CD8-positive, alpha-beta T cell (primary cell): ENCODE measurements at places on chromosomes 13 and 19.

GRCh38 chr13:29993196-29993595 lies 142.8 kb upstream of the UBL3 start:
- no peak for DNase-seq

DNA sequence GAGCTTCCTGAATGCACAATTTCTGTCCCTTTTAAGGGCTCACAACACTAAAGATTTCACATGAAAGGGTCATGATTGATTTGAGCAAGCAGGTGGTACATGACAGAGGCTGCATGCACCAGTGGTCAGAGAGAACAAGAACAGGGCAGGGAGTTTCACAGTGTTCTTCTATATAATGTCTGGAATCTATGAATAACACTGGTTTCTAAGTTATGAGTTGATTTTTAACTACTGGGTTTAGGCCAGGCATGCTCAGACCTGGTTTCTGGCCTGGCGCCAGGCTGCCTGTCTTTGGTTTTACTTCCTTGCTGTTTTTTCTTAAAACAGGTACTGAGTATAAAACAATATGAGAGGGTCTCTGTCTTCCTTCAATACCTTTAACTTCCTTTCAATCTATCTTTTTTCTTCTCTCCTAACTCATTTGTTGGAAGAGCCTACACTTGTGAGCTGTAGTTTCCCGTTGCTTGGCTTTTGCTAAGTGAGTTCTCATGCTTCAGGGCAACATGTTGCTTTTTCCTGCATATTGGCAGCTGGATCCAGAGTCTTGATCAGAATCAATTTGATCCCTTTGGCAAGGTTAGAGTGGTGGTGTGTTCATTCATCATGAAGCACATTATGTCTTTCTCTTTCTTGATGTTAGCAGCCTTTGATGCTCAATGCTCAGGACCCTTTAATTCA lies 38.5 kb upstream of the FGF14 start:
- no peak for DNase-seq

DNA sequence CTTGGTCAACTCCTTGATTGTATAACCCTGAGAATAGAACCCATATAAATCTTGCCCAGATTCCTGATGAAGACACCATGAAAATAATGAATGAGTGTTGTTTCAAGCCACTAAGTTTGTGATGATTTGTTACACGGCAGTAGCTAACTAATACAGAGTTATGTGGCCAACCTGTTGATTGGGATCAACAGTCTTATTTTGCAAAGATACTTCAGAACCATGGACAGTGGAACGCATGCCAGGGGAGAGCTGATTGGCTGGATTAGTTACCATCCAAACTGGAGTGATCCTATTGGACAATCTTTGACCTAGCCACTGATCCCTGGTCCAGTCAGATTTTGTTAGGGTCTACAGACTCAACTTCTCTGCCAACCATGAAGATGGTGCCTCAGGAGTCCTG lies 26.6 kb downstream of the CD70 start:
- DNase-seq, result no peak

- DNase-seq, result no peak
Observed at GRCh38 chr13:97851269-97851668, 102.2 kb upstream of the IPO5 start.

GRCh38 chr13:100980171-100980570 lies 305.6 kb upstream of the TMTC4 start:
- DNase-seq, result no peak

GRCh38 chr13:79194272-79194671 lies 211.8 kb downstream of the RBM26 start:
- peak; percentile 3 for DNase-seq

DNA sequence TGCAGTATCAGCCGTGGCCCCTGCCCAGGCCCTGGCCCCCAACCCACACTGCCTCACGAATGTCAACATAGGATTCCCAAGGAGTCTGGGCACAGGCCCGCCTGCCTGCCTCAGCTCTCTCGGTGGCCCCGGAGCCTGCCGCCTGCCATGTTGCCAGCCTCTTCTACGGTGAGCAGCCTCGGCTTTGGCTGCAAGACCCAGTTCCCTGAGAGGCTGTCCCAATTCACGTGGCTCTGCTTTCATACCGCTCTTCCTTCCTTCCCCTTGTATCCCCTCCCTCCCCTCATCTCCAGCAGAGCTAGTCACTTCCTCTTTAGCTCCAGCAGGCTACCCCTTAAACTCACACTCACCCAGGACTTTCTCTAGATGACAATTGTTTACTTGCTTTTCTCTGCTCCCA lies 42.7 kb downstream of the SERP2 start:
- no peak for DNase-seq

DNA sequence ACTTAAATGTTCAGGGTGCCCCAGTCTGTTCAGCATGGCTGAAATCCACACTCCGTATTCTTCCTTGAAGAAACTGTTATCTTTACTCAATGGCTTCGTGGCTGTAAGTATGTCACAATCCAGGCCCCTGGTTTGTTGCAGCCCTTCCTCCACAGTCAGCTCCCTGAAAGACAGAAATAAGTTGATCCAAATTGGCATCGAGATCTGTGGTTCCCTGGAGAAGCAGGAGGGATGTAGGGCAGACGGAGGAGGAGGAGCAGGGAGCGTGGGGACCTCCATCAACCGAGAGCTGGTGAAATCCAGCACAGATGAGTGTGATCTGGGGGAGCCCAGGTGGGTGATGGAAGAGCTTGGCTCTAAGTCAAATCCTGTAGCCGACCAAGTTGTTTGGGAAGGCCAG lies 304 bp downstream of the TSPAN16 start:
- no peak for DNase-seq

- no peak for DNase-seq
Observed at GRCh38 chr13:104204177-104204576, 1138.0 kb upstream of the SLC10A2 start.

DNA sequence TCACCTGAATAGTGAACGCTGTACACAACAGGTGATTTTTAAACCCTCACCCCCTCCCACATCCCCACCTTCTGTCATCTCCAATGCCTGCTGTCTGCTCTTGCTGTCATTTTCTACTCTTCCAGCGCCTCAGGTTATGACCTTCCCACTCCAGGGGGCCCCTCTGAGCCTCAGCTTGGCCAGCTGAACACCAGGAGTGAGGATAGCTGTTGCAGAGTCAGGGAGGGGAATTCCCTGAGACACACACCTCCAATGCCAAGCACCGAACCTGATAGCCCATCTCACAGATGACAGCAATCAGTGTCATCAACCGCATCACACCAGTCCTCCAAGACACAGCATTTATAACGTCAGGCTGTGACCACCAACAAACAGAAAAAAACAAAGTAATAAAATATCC lies 193.5 kb downstream of the ZNF536 start:
- no peak for DNase-seq

DNA sequence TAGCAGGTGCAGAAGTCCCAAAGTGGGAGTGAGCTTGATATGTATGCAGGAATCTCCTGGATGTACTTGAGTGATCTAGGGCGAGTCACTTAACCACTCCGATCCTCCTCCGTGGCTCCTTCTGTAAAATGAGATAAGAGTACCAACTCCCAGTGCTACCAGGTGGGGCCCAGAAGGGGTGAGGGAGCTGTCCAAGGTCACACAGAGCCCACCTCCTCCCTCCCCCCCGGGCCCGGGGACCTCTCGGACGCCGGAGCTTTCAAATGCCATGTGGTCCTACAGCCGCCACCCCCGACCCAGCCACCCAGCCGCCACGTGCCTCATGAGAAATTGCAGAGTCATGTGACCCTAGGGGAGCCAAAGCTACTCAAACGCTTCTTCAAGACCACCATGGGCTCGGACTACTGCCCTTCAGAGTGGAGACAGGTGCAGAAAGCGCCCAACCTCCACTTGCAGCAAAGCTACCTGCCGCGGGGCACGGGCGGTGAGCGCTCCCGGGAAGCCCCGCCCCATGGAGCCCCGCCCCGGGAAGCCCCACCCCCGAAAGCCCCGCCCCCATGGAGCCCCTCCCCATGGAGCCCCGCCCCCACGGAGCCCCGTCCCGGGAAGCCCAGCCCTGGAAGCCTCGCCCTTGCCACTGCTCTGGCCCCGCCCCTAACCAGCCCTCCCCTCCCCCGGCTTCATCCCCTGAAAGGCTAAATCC lies 10.1 kb upstream of the ZNF358 start:
- DNase-seq, result no peak

DNA sequence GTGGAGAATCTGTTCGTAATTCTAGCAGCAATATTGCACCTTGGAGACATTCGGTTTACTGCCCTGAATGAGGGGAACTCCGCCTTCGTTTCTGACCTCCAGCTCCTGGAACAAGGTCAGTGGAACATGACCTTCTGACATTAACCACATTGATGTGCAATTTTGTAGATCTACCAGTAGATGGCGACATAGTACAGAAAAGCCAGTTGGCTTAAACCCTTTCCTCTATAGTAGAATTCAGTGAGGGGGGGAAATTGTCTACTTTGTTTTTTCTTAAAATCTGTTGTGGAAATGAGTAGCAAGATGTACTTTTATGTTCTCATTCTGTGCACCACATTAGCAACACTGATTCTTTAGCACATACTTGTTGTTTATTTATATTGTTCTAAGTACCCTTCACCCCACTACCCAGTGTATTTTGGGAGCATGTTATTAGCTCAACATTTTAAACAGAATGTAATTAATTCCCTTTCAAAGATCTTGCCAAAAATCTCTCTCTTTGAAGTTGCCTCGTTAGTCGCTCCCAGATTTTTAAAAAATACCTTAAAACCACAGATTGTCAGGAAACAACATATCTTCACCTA lies 332.2 kb downstream of the MYO16 start:
- peak; percentile 16 for DNase-seq

- no peak for DNase-seq
Observed at GRCh38 chr13:50599927-50600326, 243.6 kb downstream of the DLEU7 start.

DNA sequence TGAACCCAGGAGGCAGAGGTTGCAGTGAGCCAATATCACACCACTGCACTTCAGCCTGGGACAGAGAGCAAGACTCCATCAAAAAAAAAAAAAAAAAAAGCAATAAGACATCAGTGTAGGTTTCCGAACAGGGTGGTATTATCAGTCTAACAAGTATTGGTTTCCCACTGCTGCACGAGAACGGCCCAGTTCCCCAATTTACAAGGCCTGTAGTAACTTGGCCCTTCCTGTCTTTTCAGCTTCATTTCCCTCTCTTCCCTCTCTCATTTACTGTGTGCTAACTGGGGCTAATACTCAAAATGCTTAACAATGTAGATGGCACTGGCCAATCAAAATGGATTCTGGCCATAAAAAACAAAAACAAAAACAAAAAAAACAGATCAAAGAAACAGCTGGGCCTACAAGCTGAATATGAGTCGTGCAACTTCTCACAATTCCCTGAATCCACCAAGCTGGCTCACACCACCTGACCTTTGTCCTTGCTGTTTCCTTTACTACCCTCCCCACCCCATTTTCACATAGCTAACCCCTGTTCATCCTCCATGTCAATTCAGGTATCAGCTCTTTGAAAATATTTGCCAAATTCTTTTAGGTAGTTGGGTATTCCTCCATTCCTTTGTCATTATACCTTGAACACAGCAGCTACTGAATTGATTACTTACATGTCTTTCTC lies 2.4 kb downstream of the TEX101 start:
- DNase-seq, result no peak

DNA sequence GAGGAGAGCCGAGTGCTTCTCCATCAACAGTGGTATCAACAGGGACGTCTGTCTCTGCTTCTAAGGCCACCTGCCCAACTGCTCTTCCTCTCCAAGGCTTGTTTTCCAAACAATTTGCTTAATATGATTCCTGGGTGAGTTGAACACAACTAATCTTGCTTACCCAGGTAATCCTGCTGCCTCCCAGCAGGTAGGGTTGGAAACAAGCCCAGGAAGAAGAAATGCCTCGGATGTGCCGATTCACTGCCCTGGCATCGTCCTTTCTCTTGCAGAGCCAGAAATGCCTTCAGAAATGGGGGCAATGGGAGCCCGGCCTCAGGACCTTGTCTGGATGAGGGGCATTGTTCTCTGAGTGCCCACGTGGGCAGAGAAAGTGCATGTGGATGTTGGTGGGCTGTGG lies 51.9 kb upstream of the C1QTNF9B start:
- no peak for DNase-seq

GRCh38 chr19:47421844-47422395 lies 2.6 kb upstream of the MEIS3 start:
- no peak for DNase-seq

DNA sequence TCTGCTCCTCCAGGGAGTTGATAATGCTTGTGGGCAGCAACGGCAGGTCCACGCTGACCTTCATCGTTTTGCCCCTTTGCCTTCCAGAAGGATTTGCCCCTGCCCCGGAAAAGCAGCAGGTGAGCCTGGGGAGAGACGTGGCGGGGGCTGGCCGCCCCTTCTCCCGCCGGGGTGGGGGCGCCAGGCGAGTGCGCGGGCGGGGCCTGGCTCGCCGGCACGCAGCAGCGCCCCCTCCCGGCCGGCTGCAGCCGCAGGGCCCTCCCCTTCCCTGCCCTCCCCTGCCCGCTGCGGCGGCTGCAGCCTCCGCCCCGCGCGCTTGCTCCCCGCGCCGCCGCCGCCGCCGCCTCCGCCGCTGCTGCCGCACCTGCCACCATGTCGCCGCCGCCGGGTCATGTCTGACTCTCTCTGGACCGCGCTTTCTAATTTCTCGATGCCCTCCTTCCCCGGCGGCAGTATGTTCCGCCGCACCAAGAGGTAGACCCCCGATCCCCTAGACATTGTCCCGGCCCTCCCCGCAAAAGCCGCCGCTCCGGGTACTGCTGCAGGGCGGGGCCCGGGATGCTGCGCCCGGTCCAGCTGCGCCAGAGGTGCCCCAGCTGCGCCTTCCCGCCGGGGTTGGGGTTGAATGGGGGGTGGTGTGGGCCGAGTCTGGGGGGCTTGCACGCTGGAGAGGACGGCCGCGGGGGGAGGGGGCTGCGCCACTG lies at the start of gene MAST1:
Gene MAST1 (plus strand): TSS at position 334 of the 704 bp plus-strand sequence. CDS start 58 bp downstream, at position 392.
- DNase-seq, result peak; percentile 40

DNA sequence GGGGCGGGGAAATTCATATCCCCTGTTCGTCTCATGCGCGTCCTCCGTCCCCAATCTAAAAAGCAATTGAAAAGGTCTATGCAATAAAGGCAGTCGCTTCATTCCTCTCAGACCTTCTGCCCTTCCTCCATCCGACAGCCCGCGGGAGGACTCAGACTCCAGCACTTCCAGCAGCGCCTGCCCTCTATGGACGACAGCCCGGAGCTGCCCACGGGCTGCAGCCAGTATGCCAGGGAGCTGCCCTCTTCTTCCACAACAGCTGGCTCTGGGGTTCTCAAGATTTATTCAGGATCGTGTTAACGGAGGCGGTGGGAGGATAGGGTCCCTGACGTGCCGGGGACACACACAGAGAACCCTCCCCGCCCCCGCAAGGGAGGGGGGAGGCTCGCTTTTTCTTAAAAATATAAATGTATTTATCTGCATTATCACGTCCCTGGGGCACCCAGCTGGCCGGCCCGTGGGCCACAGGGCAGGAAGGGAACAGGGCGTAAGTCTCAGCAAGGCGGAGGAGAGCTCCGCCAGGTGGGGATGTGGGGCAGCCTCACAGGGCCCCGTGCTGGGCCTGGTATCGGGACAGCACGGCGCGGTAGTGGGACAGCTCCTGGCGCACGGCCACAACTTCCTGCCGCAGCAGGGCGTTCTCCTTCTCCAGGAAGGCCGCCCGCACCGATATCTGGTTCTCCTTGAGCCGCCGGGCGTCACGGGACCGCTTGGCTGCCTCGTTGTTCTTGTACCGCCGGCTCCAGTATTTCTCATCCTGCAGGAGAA lies 6.7 kb downstream of the DBP start:
- no peak for DNase-seq
